ENCODE measurements at places on chromosomes 13 and 19. TPM values are rescaled to one million over a fixed set of nuclear protein-coding genes. Genes with fewer than 3 reads are reported as not detected.

DNA sequence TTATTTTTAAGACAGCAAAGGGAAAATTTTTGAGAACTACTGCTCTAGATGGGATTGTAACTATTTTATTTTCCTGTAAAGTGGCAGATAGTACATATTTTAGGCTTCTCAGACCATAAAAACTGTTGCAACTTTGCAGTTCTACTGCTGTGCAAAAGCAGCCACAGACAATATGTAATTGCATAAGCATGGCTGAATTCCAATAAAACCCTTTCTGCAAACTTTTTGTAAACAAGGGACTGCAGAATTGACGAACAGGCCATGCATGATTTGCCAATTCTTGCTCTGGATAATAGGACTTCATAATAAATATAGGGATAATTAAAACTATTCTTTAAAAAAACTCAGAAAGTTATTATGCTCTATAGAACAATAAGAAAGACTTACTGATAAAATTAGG lies 149.1 kb downstream of the SLITRK5 start:
- no peaks in the 10 kb centered on the region for H3K27me3 ChIP-seq
- no peaks in the 10 kb centered on the region for H3K36me3 ChIP-seq
- no peak overlapping the region for H3K27ac ChIP-seq
- no peaks in the 10 kb centered on the region for H3K4me1 ChIP-seq
- DNase-seq = no peak

DNA sequence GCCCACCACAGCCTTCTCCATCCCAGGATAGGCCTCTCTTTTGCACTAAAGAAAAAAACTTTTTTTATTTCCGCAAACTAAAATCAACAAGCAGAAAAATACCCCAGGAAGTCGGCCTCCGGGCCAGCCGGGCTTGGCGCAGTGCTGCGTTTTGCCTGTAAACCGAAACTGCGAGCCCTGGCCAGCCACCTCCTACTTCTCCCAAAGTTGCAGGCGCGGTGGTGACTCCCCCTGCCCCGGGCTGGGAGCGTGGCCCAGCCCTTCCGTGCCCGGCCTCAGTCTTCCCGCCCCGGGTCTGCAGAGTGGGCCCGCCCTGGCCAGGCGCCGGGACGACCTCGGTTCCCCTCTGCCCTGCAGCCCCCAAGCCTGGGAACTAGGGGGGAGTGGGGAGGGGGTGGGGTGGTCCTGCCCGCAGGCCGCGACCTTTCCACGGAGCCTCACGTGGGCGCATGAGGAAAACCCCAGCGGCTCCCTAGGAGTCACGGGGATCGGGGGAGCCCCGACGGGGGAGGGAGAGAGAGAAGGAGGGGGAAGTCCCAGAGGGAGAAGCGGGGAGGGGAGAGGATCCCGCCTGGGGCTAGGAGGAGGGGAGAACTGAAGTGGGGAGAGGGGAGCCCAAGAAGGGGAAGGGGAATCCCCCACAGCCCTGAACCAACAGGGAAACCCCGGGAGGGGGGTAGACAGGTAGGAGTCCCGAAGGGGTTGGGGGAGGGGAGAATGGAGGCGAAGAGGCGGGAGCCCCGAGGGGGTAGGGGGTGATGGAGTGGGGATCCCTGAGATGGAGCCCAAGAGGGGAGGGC lies 3.0 kb downstream of the GADD45B start:
- H3K4me1 ChIP-seq = peaks cover 30% of the 10 kb centered on the region
- peak overlapping the region; percentile 93 for H3K4me3 ChIP-seq
- peaks cover 6% of the 10 kb centered on the region for H3K36me3 ChIP-seq
- peak overlapping the region; percentile 90 for H3K27ac ChIP-seq
- DNase-seq = peak; percentile 95
- H3K27me3 ChIP-seq = no peaks in the 10 kb centered on the region

DNA sequence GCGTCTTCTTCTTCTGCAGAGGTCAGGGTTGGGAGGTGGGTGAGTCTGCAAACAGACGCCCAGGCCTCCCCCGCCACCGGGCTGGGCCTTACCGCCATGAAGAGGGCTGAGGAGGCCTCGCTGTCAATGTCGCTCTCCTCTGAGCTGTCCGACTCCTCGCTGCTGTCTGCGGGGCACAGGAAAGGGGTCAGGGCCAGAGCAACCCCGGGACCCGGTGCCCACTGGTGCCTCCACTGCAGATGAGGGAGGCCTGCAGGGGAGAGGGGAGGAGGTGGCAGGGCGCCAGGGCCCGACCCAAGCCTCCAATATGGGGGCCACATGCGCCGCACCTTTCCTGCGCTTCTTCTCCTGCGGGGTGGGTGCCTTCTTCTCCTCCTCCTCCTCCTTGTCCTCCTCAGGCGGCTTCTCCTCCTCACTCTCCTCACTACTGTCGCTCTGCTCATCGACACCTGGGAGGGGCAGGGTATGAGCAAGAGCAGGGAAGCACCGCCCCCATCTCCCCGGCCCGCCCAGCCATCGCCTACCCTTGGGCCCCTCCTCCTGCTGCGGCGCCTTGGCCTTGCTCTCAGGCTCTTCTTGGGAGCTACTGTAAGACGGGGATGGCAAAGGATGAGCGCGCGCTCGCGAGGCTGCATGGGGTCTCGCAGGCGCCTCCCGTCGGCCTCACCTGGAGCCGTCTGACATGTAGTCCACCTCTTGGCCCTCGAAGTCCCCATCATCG lies 5.5 kb upstream of the PSPN start:
- peaks cover 27% of the 10 kb centered on the region for H3K4me1 ChIP-seq
- no peak for DNase-seq
- H3K4me3 ChIP-seq = no peak overlapping the region

DNA sequence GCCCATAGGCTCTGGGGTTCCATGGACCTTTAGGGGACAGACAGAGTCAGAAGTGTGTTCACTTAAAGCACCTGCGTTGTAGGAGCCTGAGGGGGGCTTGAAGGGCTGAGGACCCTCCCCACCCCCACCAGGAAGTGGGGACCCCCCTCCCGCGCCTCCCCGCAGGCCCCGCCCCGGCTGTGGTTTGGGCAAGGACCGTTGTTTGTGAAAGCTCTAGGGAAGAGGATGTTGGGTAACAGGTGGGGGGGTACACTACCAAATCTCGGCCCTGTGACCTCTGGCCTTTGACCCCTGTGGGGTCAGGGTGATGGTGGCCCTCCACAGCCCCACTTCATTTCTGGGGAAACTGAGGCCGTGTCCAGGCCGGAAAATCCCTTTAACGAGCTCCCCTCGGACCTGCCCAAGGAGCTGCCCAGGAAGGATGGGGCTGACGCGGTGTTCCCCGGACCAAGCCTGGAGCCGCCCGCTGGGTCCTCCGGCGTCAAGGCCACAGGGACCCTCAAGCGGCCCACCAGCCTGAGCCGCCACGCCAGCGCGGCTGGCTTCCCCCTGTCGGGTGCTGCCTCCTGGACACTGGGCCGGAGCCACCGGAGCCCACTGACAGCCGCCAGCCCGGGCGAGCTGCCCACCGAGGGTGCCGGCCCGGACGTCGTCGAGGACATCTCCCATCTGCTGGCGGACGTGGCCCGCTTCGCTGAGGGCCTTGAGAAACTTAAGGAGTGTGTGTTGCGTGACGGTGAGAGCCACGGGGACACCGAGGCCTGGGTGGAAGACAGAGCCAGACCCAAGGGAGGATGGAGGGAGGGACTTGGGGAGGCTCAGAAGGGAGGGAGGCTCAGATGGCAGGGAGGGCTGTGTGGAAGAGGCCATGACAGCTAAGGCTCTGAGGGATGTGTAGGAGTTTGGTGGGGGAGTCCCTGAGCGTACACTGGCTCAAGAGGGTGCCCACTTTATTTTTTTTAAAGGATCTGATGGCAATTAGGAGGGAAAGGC lies 1.3 kb downstream of the ARHGAP45 start:
- peaks cover 71% of the 10 kb centered on the region for H3K4me1 ChIP-seq
- no peaks in the 10 kb centered on the region for H3K36me3 ChIP-seq
- H3K27ac ChIP-seq = peak overlapping the region; percentile 63
- H3K27me3 ChIP-seq = peaks cover 56% of the 10 kb centered on the region

DNA sequence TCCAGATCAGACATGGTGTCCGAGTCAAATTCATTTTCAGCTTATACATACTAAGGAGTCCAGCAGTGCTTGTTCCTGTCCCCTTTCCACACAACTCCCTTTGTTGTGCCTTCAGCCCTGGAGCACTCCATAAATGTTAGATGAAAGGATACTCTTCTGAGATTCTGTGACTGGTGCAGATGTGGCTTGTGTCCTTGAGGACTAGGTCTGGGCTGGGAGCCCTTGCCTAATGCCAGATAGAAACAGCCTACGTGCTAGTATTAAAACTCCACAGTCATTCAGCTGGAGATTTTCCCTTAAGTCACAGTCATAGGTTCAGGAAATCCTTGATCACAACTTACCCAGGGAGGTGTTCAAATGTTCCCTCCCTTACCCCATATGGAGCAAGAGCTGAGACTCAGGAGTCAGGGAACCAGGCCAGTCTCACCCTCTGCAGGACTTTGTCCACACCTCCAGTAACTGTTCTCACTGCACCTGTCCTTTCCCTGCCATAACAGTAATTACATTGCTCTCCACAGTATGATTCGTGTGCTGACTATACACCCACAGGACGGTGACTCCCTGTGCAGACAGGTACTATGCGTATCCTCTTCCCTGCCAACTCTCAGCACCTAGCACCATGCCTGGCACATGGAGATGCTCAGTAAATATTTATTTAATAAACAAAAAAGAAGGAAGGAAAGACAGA lies 15.5 kb upstream of the SERPINE3 start:
- H3K4me3 ChIP-seq = no peak overlapping the region
- no peaks in the 10 kb centered on the region for H3K36me3 ChIP-seq
- no peak for DNase-seq
- no peaks in the 10 kb centered on the region for H3K27me3 ChIP-seq

- no peak for DNase-seq
- no peak overlapping the region for H3K27ac ChIP-seq
- no peak overlapping the region for H3K4me3 ChIP-seq
- no peaks in the 10 kb centered on the region for H3K36me3 ChIP-seq
- peaks cover 49% of the 10 kb centered on the region for H3K4me1 ChIP-seq
- no peaks in the 10 kb centered on the region for H3K27me3 ChIP-seq
These were observed 34.9 kb downstream of the DNAJC15 start for GRCh38 chr13:43058318-43058674.

DNA sequence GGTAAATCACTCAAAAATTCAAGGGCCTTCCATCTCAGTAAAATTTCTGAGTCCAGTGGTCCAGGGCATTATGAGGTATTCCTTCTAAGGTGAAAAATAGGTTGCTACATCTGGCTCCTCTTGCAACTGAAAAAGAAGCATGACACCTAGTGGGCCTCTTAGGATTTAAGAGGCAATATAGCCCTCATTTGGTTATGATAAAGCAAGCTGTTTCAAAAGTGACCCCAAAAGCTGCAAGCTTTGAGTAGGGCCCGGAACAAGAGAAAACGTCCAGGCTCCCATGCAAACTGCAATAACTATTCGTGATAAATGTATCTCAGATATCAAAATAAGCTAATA lies 1910.2 kb upstream of the PRR20A start:
- H3K27ac ChIP-seq = no peak overlapping the region
- no peaks in the 10 kb centered on the region for H3K4me1 ChIP-seq
- H3K27me3 ChIP-seq = no peaks in the 10 kb centered on the region
- no peaks in the 10 kb centered on the region for H3K36me3 ChIP-seq
- no peak for DNase-seq

GRCh38 chr13:40878823-40879222 lies 89.4 kb downstream of the SLC25A15 start:
- H3K4me1 ChIP-seq = no peaks in the 10 kb centered on the region
- H3K4me3 ChIP-seq = no peak overlapping the region
- H3K36me3 ChIP-seq = peaks cover 46% of the 10 kb centered on the region
- no peaks in the 10 kb centered on the region for H3K27me3 ChIP-seq

- peaks cover 5% of the 10 kb centered on the region for H3K4me1 ChIP-seq
- no peaks in the 10 kb centered on the region for H3K36me3 ChIP-seq
- peak; percentile 19 for DNase-seq
- H3K27me3 ChIP-seq = no peaks in the 10 kb centered on the region
These were observed 184.7 kb downstream of the COG6 start for GRCh38 chr13:39840201-39840600.

GRCh38 chr19:19120308-19121231 lies 17.7 kb downstream of the TMEM161A start:
- H3K27me3 ChIP-seq = no peaks in the 10 kb centered on the region
- no peak for DNase-seq
- no peak overlapping the region for H3K27ac ChIP-seq
- H3K4me1 ChIP-seq = peaks cover 8% of the 10 kb centered on the region
- peaks cover 10% of the 10 kb centered on the region for H3K36me3 ChIP-seq

DNA sequence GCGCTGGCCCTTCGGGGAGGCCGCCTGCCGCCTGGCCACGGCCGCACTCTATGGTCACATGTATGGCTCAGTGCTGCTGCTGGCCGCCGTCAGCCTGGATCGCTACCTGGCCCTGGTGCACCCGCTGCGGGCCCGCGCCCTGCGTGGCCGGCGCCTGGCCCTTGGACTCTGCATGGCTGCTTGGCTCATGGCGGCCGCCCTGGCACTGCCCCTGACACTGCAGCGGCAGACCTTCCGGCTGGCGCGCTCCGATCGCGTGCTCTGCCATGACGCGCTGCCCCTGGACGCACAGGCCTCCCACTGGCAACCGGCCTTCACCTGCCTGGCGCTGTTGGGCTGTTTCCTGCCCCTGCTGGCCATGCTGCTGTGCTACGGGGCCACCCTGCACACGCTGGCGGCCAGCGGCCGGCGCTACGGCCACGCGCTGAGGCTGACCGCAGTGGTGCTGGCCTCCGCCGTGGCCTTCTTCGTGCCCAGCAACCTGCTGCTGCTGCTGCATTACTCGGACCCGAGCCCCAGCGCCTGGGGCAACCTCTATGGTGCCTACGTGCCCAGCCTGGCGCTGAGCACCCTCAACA lies 1.2 kb downstream of the F2RL3 start:
- peaks cover 9% of the 10 kb centered on the region for H3K27me3 ChIP-seq
- no peaks in the 10 kb centered on the region for H3K36me3 ChIP-seq
- peaks cover 39% of the 10 kb centered on the region for H3K4me1 ChIP-seq
- H3K27ac ChIP-seq = peak overlapping the region; percentile 67

DNA sequence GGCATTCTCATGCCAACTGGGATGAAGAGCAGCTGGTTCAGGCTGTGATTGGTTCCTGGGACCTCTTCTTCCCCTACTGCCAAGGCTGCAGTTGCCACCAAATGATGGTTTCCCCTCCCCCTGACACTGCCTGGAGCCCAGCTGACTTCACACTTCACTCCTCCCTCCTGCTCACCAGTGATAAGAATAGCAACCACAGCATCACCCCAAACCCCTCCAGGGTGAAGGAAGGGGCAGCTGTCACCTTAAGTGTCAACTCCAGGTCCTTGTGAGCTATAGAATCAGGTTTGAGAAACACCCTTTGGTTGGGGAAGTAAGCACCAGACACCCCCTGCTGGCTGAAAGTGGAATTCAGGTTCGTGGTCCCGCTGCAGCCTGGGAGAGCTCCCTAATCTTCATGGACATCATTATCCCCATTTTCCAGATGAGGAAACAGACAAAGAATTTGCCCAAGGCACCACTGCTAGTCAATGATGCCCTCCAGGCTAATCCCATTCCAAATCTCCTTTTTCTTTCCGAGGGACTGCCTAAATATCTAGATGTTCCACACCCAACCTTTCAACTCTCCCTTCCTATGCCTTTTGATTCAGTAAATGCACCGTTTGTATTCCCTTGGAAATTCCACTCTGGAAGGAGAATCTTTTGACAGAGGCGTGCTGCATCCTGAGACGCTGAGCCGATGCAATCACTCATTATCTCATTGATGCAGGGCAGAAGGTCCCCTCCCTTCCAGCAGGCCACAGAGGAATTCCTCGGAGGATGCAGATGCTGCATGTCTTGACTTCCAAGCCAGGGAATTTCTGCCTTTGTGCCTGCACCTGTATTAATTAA lies 50.6 kb upstream of the UQCRFS1 start:
- no peak for DNase-seq
- H3K27ac ChIP-seq = no peak overlapping the region
- no peaks in the 10 kb centered on the region for H3K36me3 ChIP-seq
- no peak overlapping the region for H3K4me3 ChIP-seq
- H3K4me1 ChIP-seq = no peaks in the 10 kb centered on the region

- H3K4me3 ChIP-seq = no peak overlapping the region
- no peaks in the 10 kb centered on the region for H3K27me3 ChIP-seq
- no peaks in the 10 kb centered on the region for H3K36me3 ChIP-seq
These were observed 496.8 kb downstream of the MYO16 start for GRCh38 chr13:109126178-109126577.

Gene PDCD5
- total RNA-seq = 115 TPM

Gene PHLDB3
- total RNA-seq = 10.3 TPM

Gene CYP2F1
- not detected for total RNA-seq

Gene BEST2
- total RNA-seq = not detected

Gene KASH5
- not detected for total RNA-seq
